ENCODE measurements at places on chromosomes 2 and 18.

DNA sequence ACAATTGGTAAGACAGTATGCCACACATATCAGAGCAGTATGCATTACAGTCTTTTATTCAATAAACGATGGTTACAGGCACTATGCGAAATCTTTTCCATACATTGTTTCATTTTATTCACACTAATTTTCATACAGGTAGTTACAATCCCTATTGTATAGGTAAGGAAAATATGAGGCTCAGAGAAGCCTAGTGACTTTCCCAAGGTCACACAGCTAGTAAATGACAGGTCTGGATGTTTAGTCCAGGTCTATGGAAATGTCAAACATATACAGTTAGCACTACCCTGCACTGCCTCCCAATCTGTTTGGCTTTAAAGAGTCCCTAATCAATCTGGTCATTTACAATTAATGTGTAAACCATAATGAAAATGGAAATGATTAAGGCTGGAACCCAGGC lies 372.2 kb downstream of the MTX2 start:
- H3K27me3 ChIP-seq, result peaks cover 91% of the 10 kb centered on the region
- no peaks in the 10 kb centered on the region for H3K36me3 ChIP-seq
- no peak overlapping the region for H3K27ac ChIP-seq
- H3K4me3 ChIP-seq, result no peak overlapping the region

DNA sequence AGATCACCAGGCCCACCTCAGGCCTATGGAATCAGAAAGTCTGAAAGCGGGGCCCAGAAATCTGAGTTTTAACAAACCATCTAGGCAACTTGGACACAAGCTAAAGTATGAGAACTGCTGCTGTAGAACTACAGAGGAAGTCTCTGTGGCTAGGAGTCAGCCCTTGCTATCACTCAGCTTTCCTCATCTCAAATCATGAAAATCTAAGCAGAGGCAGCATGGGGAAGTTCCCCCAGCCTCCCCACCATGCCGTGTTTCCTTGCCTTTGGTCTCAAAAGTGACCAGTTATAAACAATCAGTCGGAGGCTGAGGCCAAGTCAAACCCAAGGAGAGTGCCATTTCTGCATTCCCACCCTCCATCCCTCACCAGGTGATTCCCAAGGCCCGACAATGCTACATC lies 404.7 kb downstream of the BCL11A start:
- no peak overlapping the region for H3K4me3 ChIP-seq
- H3K36me3 ChIP-seq, result no peaks in the 10 kb centered on the region
- no peaks in the 10 kb centered on the region for H3K4me1 ChIP-seq
- H3K27ac ChIP-seq, result no peak overlapping the region
- no peak for DNase-seq

DNA sequence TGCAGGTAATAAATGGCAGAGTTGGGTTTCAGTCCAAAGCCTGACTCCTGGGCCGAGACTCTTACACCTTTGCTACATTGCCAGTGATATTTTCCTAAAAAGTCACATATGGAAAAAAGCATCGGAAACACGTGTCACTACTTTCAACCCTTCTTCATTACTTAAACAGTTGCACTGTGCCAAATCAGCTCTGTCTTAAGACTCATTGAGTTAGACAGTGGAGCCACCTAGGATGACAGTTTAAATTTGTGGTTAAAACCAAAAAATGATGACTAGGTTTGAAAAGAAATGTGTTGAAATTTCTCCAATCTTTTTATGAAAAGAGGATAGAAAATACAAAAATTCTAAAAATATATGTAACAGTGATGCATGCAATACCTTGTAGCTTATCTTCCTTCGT lies 97.5 kb downstream of the TMEM247 start:
- no peak overlapping the region for H3K27ac ChIP-seq
- H3K4me1 ChIP-seq, result peaks cover 4% of the 10 kb centered on the region
- H3K36me3 ChIP-seq, result no peaks in the 10 kb centered on the region

DNA sequence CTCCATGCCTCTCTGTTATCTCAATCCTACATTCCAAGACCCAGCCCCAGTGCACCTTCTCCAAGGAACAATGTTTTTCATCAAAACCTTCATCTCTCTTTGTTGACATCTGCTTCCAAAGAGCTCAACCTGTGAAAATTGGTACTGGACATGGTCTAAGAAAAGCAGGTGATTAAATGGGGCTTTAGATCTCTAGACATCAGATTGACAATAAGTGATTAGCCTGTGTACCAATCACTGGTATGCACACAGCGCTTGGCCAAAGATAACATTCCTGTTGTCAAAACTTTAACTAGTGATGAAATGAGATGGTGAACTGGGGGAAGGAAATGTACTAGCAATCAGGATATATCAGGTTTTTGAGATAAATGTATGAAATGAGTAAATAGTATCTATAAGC lies 183.3 kb downstream of the TDRD15 start:
- no peak for DNase-seq
- no peaks in the 10 kb centered on the region for H3K4me1 ChIP-seq
- no peaks in the 10 kb centered on the region for H3K36me3 ChIP-seq
- H3K4me3 ChIP-seq, result no peak overlapping the region
- H3K27ac ChIP-seq, result no peak overlapping the region
- no peaks in the 10 kb centered on the region for H3K27me3 ChIP-seq

DNA sequence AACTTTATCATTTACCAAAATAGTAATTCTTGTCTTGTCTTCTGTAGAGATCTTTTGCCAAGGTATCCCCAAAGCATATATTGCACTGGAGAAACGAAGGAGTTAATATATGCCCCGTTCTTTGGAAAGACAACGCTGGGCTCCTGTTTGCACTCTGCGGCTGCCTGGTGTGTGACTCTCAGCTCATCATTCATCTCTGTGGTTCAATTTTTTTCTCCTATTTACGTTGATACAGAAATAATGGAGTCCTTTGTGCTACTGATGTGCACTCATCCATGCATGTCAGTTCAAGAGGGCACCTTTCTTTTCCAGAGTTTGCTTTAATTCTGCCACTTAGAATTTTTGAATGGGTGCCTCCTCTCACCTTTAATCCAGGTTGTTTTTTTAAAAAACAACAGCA lies 655.5 kb downstream of the DCDC2C start:
- H3K4me1 ChIP-seq, result no peaks in the 10 kb centered on the region
- no peaks in the 10 kb centered on the region for H3K27me3 ChIP-seq
- H3K27ac ChIP-seq, result no peak overlapping the region
- DNase-seq, result no peak
- H3K36me3 ChIP-seq, result no peaks in the 10 kb centered on the region

DNA sequence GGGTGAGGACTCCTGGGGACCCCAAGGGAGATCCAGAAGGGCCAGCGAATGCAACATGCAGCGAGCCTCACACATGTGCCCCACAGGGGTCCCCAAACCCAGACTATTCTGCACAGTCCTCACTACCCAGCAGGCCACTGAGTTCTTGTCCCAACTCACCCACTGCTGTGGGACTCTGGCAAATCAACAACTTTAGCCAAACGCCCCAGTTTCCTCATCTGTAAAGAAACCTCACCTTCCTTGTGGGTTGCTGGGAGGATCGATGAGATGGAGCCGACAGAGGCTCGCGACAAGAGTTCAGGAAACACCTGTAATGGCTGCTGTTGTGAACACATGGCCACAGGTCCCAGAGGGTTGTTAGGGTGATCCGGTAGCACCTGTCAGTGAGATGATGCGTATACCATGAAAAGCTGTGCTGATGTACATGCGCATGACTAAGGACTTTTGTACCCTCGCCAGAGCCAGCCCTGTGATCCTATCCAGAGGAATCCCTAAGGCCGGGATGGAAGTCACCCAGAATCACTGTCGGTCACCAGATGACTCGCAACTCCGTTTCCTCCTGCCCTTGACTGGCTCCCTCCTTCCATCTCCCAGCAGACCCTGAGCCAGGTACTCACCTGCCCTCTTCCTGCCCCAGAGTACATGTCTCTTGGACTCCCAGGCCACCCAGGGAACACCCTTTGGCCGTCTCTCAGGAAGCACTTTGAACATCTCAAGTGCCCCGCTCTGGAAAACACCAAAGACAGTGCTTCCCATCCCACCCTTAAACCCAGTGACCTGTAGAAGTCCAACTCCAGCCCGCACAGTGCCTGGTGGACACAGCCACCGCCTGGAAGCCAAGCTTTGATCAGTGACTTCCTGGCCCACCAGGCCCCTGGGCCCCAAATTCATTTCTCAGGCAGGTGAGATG lies 103.3 kb upstream of the ID2 start:
- no peaks in the 10 kb centered on the region for H3K27me3 ChIP-seq
- no peak overlapping the region for H3K27ac ChIP-seq
- H3K36me3 ChIP-seq, result no peaks in the 10 kb centered on the region
- DNase-seq, result no peak
- no peak overlapping the region for H3K4me3 ChIP-seq

DNA sequence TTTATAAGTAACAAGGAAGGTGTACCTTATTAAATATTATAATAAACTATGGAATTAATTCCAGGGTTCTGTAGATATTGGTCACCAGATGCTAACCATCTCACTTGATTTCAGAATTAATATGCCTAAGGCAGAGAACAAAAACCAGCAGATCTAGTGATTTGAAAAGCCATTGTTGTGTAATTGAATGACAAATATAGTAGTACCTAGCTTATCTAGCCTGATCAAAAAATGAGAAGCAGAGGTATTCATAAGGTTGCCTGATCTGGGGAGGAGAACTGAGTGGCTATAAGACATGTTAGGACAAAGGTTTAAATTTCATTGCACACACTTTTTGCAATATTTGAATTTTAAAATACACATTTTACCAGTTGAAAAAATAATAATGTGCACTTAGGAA lies 132.0 kb upstream of the UBE2E3 start:
- no peaks in the 10 kb centered on the region for H3K36me3 ChIP-seq
- no peak overlapping the region for H3K27ac ChIP-seq
- H3K4me1 ChIP-seq, result no peaks in the 10 kb centered on the region
- DNase-seq, result no peak
- no peak overlapping the region for H3K4me3 ChIP-seq
- no peaks in the 10 kb centered on the region for H3K27me3 ChIP-seq

GRCh38 chr2:210376694-210377093 lies 61.7 kb upstream of the MYL1 start:
- DNase-seq, result no peak
- no peaks in the 10 kb centered on the region for H3K27me3 ChIP-seq
- no peaks in the 10 kb centered on the region for H3K4me1 ChIP-seq
- no peak overlapping the region for H3K27ac ChIP-seq
- H3K36me3 ChIP-seq, result no peaks in the 10 kb centered on the region

DNA sequence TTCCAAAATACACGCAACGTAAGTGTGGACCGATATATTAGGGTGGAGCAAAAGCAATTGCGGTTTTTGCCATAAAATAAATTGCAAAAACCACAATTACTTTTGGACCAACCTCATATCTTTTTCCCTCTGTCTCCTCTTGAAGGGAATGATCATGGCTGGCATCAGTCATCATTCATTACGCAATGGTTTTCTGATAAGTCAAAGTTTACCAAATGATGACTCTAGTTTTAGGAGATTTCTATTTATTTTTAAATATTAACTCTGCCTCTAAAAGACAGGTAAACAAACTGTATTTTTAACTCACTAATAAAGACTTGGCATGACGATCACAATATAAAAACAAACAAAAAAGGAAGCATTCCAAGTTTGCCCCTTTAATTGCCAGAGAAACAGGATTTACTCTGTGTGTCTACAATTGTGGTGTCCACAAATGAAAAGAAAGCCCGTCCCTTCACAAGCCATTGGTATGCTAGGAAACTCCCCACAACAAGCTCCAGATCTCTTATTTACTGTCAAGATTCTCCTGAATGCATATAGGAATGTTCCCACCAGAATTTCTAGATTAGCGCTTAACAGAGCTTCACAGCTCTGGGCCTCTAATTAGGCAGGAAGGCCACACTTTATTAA lies 61.3 kb downstream of the IRS1 start:
- no peaks in the 10 kb centered on the region for H3K36me3 ChIP-seq
- H3K27me3 ChIP-seq, result no peaks in the 10 kb centered on the region
- H3K4me1 ChIP-seq, result peaks cover 51% of the 10 kb centered on the region
- DNase-seq, result no peak
- H3K4me3 ChIP-seq, result no peak overlapping the region

- H3K36me3 ChIP-seq, result no peaks in the 10 kb centered on the region
- H3K27ac ChIP-seq, result no peak overlapping the region
- no peak overlapping the region for H3K4me3 ChIP-seq
- peaks cover 37% of the 10 kb centered on the region for H3K4me1 ChIP-seq
These were observed 62.8 kb upstream of the RBM44 start for GRCh38 chr2:237735798-237736197.

DNA sequence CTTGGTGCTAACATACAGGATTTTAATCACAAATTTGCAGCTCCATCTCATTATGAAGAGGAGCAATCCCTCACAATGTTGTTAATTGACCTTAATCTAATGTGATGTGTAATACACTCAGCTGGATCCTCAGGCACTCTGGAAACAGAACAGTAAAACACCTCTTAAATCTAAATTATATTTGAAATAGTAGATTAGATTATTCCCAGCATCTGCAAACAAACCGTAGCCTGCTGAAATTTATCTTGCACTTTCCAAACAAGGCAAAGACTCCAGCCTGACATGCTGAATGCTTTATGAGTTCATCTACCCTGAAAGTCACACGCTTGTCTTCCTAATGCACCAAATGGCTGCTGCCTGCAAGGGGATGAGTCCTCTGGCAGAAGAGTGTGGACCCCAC lies 402.3 kb upstream of the GYPC start:
- no peaks in the 10 kb centered on the region for H3K4me1 ChIP-seq
- H3K36me3 ChIP-seq, result no peaks in the 10 kb centered on the region
- H3K4me3 ChIP-seq, result no peak overlapping the region
- no peak for DNase-seq
- no peak overlapping the region for H3K27ac ChIP-seq

GRCh38 chr2:205367331-205367935 lies 314.9 kb upstream of the NRP2 start:
- no peaks in the 10 kb centered on the region for H3K36me3 ChIP-seq
- H3K4me1 ChIP-seq, result no peaks in the 10 kb centered on the region
- no peaks in the 10 kb centered on the region for H3K27me3 ChIP-seq

DNA sequence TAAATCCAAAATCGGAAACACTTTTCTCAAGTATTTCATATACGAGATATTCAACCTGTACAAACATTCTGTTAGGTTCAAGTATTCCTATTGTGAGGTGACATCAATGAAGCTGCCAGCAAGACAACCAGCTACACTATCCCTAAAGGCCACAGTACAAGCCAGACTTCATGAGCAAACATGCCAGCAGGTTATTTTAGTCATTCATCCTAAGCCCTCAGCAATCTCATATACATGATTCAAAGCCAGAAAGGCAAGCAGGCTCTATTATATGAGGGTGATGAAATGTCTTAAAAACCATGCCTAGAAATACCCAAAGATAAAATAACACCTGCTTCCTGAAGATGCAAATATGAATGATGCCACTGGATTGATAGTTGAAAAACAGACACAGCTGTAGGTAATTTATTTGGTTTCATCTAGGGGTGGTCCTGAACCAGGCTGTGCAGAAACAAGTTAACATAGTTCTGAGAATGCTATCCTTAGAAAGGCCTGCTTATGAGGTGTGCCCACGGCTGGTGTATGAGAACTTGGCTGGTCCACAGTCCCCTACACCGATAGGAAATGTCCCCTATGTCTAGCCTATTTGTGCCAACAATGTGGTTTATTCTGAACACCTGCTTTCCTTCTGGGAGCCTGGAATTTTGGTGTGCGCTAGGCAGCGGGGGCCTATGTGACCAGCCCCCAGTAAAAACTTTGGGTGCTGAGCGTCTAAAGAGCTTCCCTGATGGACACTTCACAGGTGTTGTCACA lies 48.2 kb upstream of the KIDINS220 start:
- H3K4me3 ChIP-seq, result no peak overlapping the region
- H3K36me3 ChIP-seq, result no peaks in the 10 kb centered on the region
- peak overlapping the region; percentile 87 for H3K27ac ChIP-seq
- peaks cover 4% of the 10 kb centered on the region for H3K4me1 ChIP-seq

- no peak overlapping the region for H3K4me3 ChIP-seq
- H3K36me3 ChIP-seq, result no peaks in the 10 kb centered on the region
- H3K4me1 ChIP-seq, result peaks cover 12% of the 10 kb centered on the region
- DNase-seq, result no peak
- no peaks in the 10 kb centered on the region for H3K27me3 ChIP-seq
These were observed 3.4 kb downstream of the THAP4 start for GRCh38 chr2:241633561-241633960.

GRCh38 chr18:36377626-36378025 lies 80.1 kb downstream of the FHOD3 start:
- no peaks in the 10 kb centered on the region for H3K36me3 ChIP-seq
- no peaks in the 10 kb centered on the region for H3K27me3 ChIP-seq
- no peak overlapping the region for H3K4me3 ChIP-seq
